ENCODE measurements at places on chromosomes 13 and 19.

DNA sequence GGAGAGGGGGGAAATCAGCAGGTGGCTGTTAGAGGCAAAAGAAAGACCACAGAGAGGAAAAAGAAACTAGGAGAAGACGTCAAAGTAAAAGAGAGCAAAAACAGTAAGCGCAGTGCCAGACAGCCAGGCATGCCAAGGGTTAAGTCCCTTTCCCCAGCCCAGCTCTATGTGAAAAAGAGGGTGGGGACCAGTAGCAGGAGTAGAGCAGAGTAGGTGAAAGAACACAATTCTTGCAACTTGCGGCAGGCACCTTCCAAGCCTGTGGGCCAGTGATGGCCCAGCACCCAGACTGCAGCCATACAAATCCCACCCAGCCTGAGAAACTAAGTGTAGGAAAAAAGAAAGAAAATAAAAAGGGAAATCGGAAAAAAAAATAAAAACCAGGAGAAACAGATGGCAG is 64.2 kb upstream of the ZNF85 start:
- DNase-seq = no peak

DNA sequence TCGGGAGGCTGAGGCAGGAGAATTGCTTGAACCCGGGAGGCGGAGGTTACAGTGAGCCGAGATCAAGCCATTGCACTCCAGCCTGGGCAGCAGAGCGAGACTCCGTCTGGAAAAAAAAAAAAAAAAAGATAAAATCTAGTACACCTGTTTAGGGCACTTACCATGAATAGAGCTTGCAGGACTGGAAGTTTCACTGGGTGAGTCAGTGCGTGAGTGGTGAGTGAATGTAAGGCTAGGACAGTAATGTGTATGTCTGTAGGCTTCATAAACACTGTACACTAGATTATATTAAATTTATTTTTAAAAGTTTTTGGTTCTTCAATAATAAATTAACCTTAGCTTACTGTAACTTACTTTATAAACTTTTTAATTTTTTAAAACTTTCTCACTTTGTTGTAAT is 22.9 kb downstream of the PPP5C start:
- peak; percentile 17 for DNase-seq

DNA sequence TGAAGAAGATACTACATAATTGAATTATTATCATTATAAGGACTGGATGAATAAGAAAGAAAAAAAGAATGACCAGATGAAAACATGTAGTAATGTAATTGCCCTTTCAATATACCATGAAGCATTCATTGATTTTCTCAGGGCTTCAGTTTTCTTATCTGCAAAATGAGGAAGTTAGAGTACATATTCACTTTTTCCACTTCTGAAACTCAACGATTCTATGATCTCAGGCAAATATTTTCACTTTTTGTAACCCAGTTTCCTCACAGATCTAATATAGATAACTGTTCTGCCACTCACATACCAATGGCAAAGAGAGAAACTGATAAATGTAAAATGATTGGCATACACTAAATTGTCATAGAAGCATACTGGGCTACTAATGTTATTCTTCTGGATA is 856.6 kb upstream of the KLHL1 start:
- no peak for DNase-seq

- DNase-seq = peak; percentile 55
Observed at GRCh38 chr13:76992548-76993001, 694 bp downstream of the CLN5 start.

- no peak for DNase-seq
Observed at GRCh38 chr13:98619556-98619955, 42.6 kb upstream of the STK24 start.

DNA sequence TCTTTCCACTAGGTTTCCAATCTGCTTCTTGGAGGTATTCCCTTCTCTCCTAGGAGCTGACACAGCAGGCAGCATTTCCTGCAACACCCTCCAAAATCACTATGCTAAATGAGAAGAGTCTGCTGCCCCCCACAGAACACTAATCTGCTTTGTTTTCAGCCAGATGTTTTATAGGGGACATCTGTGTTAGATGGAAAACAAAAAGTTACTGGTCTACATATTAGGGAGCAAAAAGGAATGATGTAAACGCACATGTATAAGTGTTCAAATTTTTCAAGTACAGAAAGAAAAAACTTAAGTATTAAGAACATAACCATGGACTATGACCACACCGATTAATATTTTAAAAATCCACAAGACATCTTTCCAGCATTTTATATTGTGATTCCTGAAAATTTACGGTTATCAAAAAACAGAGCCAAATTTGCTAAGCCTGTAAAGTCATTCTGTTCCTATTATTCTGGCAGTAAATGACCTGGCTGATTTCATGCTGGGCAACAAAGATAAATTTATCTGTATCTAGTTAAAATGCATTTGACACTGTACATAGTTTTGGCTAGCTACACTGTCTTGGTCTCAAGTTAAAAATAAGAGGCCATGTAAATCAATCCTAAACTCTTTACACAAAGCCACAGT is 63.3 kb downstream of the DCLK1 start:
- no peak for DNase-seq

DNA sequence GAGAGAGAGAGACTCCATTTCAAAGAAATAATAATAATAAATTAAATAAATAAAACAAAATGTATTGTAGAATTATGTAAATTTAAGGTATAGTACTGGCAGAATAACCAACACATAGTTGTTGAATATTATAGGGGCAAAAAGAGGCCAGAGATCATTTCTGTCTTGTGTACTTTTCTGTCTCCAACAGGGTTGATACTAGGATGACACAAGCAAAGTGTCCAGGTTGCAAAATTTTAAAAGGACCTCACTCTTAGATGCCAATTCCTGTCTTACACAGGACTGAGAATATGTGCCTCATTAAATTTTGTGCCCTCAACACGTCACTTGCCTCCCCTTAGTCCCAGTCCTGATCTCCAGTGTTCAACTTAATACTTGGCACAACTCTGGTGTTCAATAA is 2.2 kb upstream of the AP2S1 start:
- no peak for DNase-seq

GRCh38 chr13:46321494-46322225 is 65.4 kb downstream of the RUBCNL start:
- DNase-seq = peak; percentile 77

- DNase-seq = no peak
Observed at GRCh38 chr19:30955112-30956104, 393.8 kb downstream of the TSHZ3 start.

DNA sequence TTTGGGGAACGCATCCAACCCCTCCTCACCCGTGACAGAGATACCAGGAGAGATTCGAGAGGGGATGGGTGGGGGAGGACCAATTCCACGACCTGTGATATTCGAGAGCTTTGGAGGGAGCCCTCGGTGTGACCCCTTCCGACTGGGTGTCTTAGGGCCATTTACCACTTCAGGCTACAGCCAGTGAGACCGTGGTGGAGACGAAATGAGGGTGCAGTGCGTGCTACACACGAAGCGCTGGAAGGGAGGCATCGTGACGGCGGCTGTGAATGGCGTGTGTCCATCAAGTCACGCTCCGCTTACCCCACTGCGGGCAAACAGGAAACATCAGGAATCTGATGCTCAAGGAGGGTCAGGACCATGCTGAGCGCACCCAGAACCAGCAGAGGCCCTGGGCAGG is 10.4 kb downstream of the CTU1 start:
- DNase-seq = no peak

DNA sequence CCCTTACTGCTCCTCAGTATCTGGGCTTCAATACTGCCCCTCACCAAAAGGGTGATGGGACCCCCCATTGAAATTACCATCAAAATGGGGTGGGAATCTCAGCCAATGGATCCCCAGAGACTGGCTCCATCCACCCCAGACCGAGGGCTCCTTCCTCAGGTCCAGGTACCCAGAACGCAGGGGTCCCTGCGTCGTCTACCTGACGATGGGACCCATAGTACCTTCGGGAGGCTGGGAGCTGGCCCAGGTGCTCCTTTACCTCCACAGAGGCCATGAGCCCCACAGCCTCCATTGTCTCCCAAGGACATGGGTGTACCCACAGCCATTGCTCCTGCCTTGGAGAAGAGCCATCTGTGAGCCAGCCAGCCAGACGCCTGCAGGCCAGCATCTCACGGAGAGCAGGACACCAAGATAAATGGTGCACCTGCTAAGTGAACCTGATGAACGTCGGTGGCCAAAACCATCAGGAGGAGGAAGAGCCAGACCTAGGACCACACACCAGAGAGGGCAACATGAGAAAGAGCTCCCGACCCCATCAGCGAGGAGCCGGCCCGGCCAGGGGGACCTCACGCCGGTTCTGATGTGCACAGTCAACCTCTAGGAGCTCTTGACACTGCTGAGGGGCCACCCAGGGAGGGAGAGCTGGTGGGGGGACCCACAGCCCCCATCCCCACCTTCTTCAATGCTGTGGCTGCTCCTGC is 156.8 kb upstream of the SOX1 start:
- DNase-seq = no peak

DNA sequence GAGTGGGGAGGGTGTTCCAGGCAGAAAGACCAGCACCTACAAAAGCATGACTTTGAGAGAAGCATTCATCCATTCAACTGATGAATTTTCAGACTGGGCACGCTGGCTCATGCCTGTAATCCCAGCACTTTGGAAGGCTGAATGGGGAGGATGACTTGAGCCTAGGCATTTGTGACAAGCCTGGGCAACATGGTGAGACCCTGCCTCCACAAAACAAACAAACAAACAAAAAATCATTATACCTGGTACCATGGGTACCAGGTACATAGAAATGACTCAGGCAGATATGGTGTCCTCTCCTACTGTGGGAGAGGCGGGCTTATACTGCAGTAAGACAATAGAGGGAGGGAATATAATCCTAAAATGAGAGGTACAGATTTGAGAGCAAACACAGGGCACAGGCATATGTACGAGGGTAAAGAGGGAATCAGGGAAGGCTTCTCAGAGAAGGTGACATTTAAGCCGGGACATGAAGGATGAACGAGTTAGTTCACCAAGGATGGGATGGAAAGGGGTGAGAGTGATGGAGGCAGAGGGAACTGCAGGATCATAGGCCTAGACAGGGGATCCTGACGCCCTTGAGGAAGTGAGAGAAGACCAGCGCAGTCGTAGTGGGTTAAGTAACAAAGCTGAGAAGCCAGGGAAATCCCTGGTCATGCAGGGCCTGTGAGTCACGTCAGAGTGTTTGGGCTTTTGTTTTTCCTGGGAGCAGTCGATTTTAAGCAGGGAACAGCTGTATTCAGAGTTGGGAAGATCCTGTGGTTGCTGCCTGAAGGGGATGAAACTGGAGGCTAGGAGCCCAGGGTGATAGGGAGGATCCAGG is 2.9 kb downstream of the CYP2S1 start:
- DNase-seq = no peak

GRCh38 chr19:7969555-7969939 is 26.1 kb upstream of the TIMM44 start:
- no peak for DNase-seq

- no peak for DNase-seq
Observed at GRCh38 chr19:3129112-3129511, 6.7 kb upstream of the GNA15 start.

- DNase-seq = no peak
Observed at GRCh38 chr13:98026457-98026857, 73.0 kb downstream of the IPO5 start.

- DNase-seq = no peak
Observed at GRCh38 chr19:55275851-55276719, 3.8 kb downstream of the HSPBP1 start.

DNA sequence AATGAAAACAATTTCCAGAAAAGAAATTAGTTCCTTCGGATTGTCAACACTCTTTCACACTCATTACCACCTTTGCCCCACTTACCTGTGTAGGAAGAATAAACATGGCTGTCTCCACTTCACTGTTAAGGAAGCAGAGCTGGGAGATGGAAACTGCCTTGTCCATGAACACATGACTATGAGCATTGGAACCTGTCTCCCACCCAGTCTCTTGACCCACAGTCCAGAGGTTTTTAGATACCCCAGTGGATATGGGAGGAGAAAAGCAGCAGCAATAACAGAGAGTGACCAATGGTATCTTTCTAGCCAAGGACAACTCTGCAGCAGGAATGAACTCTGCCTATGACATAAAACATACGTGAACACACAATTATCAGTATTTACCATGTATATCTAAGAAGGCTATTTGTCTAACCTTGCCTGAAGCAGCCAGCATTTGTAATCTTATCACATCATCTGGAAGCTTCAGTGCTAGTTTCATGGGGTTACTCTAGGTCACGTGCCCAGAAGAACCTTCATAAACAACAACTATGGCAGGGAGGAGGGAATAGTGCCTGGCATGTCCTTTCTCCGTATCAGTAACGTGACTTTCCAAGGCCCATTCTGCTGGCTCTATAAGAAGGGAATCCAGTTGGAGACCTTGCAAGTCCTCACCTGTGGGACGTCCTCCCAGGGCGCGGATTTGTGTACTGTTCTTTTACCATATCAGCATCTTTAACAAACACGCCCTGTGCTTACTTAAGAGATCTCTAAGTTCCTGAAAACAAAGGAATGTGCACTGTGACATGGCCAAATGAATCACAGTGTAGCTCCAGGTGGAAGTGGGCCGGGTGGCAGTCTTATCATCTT is 221.8 kb upstream of the UBL3 start:
- DNase-seq = no peak

GRCh38 chr19:52535771-52536447 is 8.4 kb downstream of the ZNF808 start:
- peak; percentile 95 for DNase-seq

DNA sequence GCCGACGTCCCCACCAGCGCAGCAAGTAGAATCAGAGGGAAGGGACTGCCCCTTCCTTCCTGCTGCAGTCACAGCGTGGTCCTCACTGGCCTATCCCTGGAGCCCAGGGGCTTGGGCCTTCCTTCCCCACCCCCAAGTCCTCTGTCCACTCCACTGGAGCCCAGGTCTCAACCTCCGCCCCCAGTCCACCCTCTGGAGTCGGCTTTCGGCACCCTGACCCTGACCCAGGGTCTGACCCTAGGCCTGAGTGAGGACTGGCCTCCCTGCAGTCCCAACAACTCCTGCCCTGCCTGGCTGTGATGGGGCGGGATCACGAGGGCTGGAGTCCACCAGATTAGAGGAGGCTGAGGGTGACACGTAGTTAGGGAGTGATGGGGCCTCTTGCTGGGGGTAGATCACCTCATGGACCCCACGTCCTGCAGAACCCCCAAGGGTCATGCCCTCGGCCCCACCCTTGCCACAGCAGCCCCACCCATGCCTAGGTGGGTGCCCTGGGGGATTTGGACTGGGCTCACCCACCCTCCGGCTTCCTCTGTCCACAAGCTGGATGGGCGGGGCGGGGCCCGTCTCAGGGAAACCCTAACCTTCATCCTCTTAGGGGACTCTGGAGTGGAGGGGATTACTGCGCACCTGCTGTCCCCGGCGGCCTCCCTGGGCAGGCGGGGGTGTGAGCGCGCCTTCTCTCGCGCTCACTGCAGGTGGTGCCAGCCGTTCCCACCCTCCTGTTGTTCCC is 3.8 kb downstream of the RAX2 start:
- DNase-seq = no peak

DNA sequence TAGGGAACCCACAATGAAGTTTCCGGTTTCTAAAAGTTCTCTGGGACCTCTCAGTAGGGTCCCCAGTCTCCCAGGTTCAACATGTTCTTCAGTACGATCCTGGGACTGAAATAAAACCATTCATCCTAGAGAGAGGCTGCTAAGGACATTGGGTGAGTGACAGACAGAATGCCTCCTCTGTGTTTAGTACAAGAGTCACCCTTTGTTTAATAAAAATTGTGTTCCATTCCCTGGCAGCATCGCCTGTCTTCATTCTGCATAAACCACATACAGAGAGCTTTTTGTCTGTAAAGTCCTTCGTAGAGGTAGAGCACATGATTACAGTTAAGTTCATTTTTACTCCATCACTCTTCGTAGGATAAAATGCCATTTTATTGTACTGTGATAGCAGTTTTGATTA is 95.3 kb upstream of the GPR12 start:
- DNase-seq = no peak

GRCh38 chr13:20702915-20703779 is at the start of gene IL17D:
Gene IL17D (plus strand): TSS chr13:20703699. CDS start chr13:20704002, 303 bp downstream.
- DNase-seq = peak; percentile 72
